Islet precursor cell (in vitro differentiated cells): ENCODE measurements at places on chromosomes 3 and 15.

GRCh38 chr3:9198899-9199335 is 50.5 kb downstream of the SRGAP3 start:
- DNase-seq: no peak

DNA sequence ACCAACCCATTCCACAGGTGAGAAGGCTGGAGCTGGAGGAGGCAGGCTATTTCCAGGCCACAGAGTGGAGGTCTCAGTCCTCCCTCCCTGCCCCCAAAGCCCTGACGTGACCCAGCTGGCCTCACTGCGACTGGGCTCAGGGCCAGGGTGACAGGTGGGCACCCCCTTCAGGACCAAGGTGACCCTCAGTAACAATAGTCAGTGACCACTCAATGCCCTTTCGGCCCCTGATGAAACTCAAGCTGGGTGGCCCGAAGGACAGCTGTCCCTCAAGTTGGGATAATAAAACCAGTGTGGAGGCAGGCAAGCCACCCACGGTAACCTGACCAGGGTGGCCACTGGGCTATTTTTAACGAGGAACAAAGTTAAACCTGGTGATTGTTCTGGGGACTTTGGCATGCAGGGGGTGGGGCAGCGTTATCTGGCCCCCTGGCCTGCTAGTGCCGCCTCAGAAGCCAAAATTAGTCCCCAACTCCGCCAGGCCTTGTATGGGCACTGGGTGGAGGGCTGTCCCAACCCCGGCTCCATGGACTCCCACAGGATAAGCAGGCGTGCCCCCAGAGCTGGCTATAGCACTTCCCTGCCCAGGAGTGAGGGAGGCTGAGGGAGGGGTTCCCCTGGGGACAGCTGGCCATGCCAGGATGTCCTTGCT is 1.1 kb downstream of the TNNC1 start:
- DNase-seq: no peak

DNA sequence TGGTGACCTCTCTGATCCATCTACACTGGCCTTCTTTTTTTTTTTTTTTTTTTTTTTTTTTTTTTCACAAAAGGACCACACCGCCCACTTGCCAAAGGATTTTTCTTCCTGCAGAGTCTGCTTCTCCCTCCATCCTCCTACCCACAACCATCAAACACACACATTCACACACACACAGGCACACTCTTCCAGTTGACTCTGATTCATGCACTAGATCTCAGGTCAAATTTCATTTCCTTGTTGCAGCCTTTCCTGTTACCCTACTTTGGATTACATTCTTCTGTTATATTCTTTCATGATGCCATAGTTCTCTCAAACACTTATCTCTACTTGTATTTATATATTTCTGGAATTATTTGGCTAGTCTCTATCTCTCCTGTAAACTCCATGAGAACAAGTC is 133.9 kb downstream of the STAC start:
- DNase-seq: no peak

- DNase-seq: no peak
These were observed 73.2 kb downstream of the PRICKLE2 start for GRCh38 chr3:64152086-64152485.

DNA sequence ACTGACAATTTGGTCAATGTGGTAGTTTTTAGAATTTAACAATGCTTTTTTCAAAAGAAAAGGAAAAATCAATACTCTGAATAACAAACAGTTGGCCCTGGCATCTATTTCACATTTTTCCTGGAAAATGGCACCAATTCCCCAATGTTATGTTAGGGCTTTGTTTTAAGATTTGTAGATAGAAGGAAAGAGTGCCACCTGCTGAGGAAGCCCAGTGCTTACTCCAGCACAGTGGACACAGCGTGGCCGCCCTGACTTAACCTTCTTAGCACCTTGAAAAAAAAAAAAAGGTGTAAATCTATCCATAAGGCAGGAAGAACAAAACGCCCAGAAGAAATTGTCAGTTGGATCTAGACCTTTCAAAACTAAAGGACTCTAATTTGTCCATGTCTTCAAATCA is 110.7 kb upstream of the CNTN4 start:
- no peak for DNase-seq

DNA sequence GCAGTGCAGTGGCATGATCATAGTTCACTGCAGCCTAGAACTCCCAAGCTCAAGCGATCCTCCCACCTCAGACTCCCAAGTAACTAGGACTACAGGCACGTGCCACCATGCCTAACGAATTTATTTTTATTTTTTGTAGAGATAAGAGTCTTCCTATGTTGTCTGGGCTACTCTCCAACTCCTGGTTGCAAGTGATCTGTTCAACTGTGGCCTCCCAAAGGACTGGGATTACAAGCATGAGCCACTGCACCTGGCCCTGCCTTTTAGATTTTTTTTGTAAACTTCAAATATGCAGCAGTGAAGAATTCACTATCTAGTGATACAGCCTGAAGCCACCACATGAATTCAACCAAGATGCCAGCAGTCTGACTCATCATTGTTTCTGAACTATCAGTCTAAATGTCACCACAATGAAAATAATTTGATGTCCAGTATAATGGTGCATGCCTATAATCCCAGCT is 32.7 kb downstream of the UBXN7 start:
- no peak for DNase-seq

DNA sequence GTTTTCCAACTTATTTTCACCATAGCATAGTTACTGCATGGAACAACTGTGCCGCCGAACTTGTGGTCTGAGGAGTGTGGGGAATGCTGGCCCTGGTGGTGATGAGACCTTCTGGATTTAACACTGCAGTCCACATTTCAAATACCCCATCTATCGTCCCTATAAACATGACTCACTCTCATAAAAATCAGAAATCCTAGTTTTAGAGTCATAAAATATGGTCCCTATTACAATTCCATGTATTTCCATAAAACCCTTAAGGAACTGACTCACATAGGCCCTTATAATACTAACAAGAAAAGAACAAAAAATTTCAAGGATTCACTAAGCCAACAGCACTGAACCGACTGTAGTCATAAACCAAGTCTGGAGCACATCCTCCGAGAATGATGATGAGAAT is 147.2 kb downstream of the FOXP1 start:
- DNase-seq: no peak

GRCh38 chr3:32048487-32049182 is 57.8 kb upstream of the GPD1L start:
- no peak for DNase-seq

DNA sequence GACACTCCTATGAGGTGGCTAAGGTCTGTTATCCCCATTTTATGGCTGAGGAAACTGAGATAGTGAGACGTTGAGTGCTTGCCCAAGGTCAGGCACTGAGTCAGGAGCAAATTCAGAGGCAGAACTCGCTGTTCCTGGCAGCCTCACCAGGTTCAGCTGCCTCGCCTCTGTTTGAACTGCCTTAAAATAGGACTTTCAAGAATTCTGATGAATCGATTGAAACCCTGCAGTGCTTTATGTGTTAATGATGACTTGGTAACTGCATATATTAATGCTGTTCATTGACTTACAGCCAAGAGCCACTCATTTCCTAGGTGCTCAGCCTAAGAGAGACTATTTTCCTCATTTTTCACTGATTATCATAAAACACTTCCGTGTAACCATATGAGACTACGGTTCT is 79.5 kb upstream of the BHLHE40 start:
- DNase-seq: no peak

GRCh38 chr3:134642445-134643149 is 8.2 kb downstream of the KY start:
- peak; percentile 45 for DNase-seq

GRCh38 chr3:122697952-122698620 is 17.4 kb downstream of the PARP14 start:
- no peak for DNase-seq

- no peak for DNase-seq
These were observed 45.8 kb upstream of the FSIP1 start for GRCh38 chr15:39828374-39828931.

DNA sequence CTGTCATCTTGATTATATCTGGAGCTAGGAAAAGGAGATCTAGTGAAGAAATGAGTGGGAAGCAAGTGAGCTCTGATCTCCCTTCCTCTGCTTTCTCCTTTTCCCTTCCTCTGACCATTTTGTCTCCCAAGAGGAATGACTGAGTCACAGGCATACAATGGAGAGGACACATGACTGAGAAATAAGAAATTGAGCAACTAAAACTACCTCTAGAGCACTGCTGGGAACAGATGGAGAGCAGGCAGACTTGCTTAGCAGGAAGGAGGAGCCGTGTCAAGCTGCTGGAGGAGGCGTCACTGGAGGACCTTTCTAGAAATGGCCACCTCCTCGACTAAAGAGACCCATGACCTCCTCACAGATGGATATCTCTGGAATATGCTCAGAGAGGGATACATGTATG is 66.9 kb upstream of the MYO5C start:
- DNase-seq: no peak

DNA sequence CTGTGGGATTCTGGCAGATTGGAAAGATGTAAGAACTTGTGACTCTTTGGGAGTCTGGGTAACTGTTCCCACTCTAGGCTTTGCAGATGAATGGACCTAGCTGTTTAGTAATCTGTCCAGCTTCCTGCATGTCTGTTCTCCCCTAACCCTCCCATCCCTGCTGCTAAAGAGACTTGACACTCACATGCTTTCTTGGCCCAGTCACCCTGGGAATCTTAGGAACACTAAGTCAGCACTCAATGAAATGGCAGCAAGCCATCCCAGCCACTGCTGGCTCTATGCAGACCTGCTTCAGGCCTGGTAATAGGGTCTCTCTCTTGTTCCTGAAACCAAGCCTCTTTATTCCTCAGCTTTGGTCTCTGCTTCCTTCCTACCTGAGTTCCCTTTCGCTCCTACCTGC is 63.7 kb upstream of the THSD4 start:
- no peak for DNase-seq

DNA sequence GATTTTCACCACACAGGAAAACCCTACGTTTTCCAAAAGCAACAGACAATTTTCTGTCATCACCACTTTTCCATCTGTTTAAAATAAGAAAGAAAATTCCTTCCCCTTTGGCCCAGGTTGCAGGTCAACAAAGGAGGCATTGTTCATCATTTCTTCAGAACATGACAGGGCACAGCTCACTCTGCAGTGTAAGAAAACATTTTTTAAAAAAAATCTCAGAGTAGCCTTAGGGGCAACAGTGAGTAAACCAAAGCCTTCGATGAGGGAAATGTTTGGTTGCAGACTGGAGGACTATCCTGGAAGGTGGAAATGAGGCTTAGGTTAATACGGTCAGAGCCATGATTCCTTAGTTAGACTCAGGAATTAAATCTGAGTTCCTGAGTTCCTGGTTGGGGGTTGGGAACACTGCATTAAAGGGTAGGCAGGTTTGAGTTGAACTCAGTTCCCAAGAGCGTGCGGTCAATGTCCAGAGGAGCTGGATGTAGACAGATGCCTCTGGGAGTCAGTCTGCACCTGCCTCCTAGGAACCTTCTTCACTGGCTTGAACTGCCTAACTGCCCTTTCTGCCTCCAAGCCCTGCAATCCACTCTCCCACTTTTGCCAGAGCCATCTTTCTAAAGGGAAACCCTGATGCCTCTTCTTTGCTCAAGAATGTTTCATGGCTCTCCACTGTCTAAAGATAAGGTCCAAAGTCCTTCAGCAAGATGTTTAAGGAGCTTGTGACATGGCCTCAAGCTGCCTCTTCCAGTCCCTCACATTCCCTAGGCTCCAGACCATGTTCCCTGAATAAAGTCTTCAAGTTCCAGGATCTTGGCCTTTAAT is 3.3 kb upstream of the HES1 start:
- peak; percentile 68 for DNase-seq

DNA sequence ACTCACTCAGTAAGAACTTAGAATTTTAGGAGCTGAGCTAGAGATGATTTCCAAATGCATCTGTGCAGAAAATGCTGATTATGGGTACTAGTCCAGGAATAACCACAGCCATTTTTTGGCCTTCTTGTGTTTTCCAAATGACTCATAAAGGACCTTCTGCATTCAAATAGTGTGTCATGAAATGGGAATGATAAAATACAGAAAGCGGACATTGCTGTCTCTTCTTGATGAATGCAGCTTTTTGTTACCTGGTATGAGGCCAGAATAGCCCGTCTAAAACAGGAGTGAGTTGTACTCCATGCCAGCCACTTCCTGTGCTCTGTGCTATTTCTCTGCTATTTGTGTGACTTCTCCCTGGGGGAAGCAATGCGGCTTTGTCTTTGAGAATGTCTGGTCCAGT is 20.5 kb upstream of the FRMD5 start:
- peak; percentile 88 for DNase-seq

DNA sequence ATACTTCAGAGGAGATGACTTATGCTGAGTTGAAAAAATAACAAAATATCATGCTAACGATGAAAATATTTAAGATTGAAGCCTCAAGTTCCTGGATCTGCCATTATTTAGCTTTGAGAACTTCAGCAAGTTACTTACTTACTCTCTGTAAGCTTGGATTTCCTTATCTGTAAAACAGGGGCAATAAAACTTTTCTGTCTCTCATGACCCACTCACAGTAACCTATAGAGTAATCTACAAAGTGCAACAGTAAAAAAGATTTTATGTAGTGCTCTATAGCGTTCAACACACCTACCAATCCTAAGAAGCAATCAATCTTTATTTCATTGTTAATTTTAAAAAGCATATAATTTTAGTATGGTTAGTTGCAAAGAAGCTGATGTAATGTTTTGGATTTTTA is 478.6 kb downstream of the ZIC1 start:
- no peak for DNase-seq

- peak; percentile 87 for DNase-seq
These were observed 40.0 kb downstream of the FMN1 start for GRCh38 chr15:33154351-33155166.

DNA sequence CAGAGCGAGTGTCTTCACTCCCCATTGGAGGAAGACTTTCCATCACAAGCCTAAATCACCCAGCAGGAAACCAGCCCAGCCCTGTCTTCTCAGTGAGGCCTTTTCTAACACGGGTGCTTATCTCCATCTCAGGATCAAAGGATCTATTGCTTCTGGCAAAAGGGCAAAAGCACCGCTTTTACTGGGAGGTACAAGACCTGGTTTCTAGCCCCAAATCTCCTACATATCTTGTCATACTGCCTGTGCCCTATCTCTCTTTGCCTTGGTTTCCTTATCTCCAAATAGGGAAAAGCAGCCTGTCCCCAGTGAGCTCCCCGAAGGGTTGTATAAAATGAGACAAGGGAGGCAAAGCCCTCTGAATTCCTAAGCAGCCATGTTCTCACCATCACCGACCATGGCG is 5.2 kb downstream of the GLB1 start:
- DNase-seq: no peak

- peak; percentile 86 for DNase-seq
These were observed 94.9 kb upstream of the ATP2B2 start for GRCh38 chr3:10600296-10600714.

DNA sequence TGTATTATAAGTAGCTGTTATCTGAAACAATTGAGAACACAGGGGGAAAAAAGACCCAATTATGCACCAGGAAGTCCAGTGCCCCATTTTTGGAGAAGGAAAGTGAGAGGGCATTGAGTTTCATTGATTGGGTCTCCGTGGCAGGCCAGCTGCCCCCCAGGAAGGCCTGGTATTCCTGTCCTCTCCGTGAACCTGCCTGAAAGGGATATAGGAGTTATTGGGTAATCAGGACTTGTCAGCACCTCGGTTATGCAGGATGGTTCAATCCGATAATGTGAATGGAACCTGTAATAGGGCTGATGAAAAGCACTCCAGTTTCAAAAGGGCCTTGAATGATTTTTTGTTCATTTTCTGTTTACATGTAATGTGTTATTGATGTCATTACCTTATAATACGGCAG is 122.0 kb upstream of the RARB start:
- no peak for DNase-seq
